Hippocampal formation (tissue), 2 donors: ENCODE measurements at places on chromosomes 16 and 17.

GRCh38 chr17:79006046-79006445 is 3.5 kb downstream of the CANT1 start:
- no peak for DNase-seq

GRCh38 chr16:86046026-86046425 is 147.1 kb downstream of the IRF8 start:
- no peak for DNase-seq

DNA sequence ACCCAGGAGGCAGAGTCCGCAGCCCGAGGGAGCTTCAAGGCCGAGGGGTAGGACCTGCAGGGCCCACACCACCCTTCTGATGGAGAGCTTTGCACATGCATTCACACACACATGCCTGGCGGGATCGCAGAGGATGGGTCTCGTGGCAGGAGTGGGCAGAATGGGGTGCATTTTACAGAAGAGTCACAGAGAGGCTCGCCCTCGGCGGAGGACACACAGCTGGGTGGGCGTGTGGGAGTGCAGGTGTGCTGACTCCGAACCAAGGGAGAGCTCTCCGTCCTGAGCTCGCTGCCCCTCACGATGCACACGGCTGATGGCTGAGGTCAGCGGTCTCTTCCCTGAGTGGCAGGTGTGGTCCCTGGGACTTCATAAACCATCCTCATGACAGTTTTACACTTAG is 96.8 kb upstream of the CBX4 start:
- no peak for DNase-seq

DNA sequence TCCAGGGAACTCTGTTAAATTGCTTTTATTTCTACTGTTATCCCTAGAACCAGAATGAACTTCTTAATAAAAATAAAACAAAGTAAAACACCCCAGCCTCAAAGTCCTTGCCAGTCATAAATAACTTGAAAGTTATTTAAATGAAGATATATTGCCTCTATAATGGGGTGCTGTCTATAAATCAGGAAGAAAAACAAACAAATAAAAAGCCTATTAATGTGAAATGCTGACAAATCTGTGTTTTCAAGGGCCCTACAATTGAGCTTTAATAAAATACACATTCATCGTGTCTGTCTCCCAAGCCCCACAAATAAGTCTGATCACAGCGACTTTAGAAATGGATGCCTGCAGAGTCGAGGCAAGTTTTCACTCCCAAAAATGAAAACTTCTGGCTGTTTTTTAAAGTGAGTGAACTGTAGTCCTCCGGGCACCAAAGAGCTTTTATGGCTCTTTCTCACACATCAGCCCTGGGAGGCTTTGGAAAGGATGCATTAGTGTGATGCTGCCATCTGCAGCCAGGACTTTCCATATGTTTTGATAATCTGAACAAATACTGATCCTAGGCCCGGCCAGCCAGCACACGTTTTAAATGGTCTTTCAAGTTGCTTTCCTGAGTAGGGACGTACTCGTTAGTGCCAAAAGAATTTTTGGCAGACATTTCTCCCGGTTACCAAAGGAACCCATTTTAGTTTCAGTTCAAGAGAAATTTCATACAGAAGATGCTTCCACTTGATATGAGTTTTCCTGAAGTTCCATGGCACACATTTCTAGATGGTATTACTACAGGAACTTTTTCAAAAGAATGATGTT is 16.3 kb downstream of the NACA2 start:
- DNase-seq, result no peak

DNA sequence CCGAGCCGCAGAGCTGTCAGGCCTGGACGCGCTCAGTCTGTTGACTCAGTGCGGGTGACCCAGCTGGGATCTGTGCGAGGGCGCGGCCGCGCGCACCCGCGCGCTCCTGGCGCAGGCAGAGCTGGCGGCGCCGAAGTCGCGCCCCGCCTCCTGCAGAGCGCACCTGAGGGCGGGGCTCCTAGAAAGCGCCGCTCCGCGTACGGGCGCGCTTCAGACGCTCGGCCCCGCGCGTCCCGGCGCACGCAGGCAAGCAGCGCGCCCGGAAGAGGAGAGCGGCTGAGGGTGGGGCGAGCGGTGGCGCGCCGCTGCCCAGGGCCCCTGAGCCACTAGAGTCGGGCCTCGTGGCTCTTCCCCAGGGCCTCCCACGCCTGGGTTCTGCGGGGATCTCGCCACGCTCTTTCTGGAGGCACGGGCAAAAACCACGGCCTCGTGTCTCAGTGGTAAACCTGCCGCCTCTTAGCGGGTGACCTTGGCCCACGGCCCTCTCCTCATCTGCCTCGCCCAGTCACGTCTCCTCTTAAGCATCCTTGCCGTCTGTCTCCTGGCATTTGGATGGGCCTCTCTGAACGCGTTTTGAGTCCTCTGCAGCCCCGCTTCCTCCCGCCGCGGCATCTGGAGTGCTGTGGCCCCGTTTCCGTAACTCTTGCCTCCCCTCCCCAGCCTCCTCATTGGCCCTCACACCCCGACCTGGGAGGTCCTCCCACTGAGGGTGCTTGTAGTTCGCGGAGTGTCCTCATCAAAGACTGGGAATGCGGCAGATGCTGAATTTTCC is at the start of gene ABCA5:
ABCA5 (minus strand) TSS at position 74 of the 772 bp plus-strand sequence. CDS start 12,718 bp downstream, outside the sequence.
- peak; percentile 68 for DNase-seq

GRCh38 chr16:59665618-59666220 is 931.6 kb upstream of the GOT2 start:
- no peak for DNase-seq
